ENCODE measurements at places on chromosomes 3 and 15. TPM values are rescaled to one million over a fixed set of nuclear protein-coding genes. Genes with fewer than 3 reads are reported as not detected.

GRCh38 chr3:115211810-115212492 lies 64.9 kb upstream of the ZBTB20 start:
- no peak for DNase-seq

GRCh38 chr3:34882764-34883163 lies 756.6 kb upstream of the ARPP21 start:
- DNase-seq: no peak

The SLC35G2 gene
- 3.4 TPM for polyA plus RNA-seq

The TMEM266 gene
- polyA plus RNA-seq: 1.3 TPM

DNA sequence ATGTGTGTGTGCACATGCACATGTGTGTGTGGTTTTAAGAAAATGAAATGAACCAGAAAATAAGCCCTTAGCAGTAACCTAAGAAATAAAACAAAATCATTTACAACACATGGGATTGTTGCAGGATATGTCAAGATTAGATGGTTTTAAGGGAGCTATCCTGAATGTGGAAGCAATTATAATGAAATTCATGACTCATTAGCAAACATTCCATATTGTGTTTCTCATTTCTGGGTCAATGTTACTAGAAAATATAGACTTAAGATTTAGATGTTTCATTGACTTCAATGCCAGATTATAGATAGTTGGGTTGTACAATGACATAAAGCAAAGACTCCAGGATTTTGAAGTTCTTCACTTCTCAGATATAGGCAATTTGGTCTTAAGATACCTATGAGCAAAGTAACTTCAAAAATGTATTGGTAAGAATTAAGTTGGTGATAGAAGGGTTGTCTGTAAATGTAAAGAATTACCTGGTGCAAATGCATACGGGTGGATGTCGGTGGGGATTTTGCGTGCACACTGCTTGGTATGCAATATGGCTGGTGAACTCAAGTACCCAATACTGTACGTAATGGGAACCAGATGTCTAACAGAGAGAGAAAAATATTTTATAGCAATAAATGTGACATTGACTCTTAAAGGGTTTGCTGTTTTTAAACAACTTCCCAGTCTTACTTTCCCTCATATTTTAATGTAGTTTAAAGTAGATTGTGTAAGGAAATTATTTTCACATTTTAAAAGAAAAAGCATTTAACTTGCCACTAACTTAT lies 53.9 kb upstream of the NR2F2 start:
- no peak for DNase-seq

DNA sequence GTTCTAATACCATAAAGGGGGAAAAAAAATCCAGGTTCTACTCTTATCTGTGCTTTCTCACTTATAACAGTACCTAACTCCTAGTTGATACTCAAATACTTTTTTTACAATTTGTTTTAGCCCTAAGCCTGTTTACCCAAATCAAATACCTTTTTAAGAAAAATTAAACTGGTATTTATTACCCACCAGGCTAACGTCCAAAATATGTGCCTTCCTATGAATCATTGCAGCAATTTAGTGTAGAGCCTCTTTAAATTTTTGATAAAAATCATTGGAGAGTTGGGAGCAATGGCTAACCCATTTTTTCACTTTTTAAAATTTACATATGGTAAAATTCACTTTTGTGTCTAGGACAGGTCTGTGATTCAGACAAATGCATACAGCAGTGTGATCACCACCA lies 27.9 kb downstream of the FILIP1L start:
- no peak for DNase-seq

The GOLGA6B gene
- 0.07 TPM for polyA plus RNA-seq

The CNBP gene
- 310 TPM for polyA plus RNA-seq

GRCh38 chr15:75532413-75533250 lies 46.5 kb downstream of the PTPN9 start:
- DNase-seq: peak; percentile 24

The HES1 gene
- polyA plus RNA-seq: 53.9 TPM

DNA sequence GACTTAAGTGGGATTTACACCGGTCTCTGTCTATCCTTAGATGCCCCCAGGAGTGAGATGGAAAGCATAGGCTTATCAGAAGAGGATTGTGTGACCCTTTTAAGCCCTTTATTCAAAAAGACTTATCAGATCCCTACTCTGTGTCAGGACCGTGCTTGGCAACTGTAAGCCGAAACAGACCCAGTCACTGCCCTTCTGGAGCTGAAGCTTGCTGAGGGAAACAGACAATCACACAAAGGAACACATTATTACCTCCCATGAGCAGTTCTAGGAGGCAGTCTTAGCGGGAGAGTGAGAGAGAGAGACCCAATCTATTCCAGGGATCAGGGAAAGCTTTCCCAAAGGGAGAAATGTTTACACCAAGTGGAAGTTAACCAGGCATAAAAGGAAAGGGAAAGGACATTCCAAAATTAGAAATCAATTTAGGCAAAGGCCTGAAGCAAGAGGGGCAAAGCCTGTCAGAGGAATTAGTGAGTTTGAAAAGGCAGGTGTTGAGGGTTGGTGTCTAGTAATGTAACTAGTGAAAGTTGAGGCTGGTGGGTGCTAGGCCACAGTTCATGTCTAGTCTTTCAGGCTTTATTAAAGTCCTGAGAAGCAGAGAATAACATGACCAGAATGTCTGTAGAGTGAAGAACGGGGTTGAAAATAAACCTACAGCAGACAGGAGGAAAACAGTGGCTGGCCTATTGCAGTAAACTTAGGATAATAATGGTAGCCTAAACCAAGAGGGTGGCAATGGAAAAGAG lies 86.7 kb downstream of the THBS1 start:
- DNase-seq: no peak
